Endodermal cell (in vitro differentiated cells): ENCODE measurements at places on chromosomes 4 and X. TPM values are rescaled to one million over a fixed set of nuclear protein-coding genes. Genes with fewer than 3 reads are reported as not detected.
A peak's percentile ranks its signal among the peaks of the same experiment; 100 is the strongest.

DNA sequence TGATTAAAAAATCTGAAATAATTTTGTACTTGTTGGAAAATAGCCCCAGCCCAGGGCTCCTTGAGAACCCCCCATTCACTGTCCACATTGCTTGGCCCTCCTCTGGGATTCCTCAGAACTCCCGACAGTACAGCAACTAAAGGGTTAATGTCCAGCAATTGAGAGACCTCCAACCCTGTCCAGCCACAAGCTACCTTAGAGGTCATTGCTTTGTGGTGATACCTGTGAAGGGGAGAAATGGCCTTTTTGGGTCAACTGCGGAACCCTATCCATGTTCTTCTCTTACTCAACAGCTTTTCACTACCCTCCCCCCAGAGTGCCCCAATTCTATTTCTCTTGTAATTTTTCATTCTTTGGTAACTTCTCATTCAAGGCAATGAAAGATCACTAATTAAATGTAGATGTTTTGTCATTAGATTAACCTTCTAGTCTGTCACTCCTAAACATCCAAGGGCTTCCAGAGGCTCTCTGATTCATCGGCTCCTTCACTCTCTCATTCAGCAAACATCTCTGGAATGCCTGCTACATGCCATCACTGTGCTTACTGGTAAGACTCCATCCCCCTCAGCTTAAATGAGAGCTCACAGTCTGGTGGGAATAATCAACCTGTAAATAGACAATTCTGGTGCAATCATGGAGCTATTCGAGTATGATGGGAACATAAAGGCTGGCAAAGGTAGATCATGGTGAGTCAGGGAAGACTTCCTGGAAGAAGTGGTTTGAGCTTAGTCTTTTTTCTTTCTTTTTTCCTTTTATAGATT is 241.4 kb upstream of the PGRMC2 start:
- peak; percentile 76 for DNase-seq
- peak overlapping the region; percentile 40 for H3K27ac ChIP-seq

DNA sequence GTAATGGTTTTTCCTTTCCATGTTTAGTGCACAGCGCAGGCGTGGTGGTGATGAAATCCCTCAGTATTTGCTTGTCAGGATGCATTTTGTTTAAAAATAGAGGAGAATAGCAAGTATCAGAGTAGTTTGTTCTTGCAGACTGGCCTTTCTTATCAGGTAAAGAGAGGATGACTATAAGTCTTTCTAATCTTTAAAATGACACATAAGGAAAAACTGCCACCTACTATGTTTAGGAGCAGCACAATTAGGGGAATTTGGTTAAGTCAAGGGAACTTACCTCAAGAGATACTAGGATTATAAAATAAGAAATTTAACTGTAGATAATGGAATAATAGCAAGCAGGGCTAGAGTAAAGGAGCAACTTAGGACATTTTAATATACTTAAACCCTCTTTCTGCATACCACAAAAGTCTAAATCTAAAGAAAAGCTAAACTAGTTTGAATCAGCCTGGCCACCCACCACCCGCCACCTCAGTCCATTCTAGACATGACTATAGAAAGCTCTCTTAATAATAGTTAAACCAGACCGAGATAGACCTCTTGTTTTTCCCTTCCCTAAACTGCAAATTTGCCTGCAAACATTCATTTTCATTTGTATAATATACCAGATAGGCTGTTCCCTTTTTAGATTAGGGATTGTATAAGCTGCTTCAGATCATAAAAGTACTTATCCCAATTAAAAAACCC is 62.0 kb downstream of the APOOL start:
- no peak for DNase-seq
- H3K27ac ChIP-seq: no peak overlapping the region
- H3K36me3 ChIP-seq: no peaks in the 10 kb centered on the region

GRCh38 chrX:48617542-48618340 is 20.4 kb downstream of the WDR13 start:
- no peak overlapping the region for H3K27ac ChIP-seq
- no peaks in the 10 kb centered on the region for H3K27me3 ChIP-seq
- no peaks in the 10 kb centered on the region for H3K36me3 ChIP-seq
- no peak overlapping the region for H3K4me3 ChIP-seq

GRCh38 chr4:86967798-86968197 is 33.0 kb downstream of the AFF1 start:
- no peak overlapping the region for H3K27ac ChIP-seq
- H3K27me3 ChIP-seq: no peaks in the 10 kb centered on the region
- DNase-seq: no peak

The TGIF2LX gene
- not detected in 2 replicates for total RNA-seq

The SMARCA1 gene
- total RNA-seq: 73.6 to 83.3 TPM (median 81.7 TPM) in 3 replicates
